ENCODE measurements at places on chromosomes 16 and 17.

- DNase-seq: no peak
Measured at GRCh38 chr17:40909755-40910154, 24.7 kb upstream of the KRT20 start.

DNA sequence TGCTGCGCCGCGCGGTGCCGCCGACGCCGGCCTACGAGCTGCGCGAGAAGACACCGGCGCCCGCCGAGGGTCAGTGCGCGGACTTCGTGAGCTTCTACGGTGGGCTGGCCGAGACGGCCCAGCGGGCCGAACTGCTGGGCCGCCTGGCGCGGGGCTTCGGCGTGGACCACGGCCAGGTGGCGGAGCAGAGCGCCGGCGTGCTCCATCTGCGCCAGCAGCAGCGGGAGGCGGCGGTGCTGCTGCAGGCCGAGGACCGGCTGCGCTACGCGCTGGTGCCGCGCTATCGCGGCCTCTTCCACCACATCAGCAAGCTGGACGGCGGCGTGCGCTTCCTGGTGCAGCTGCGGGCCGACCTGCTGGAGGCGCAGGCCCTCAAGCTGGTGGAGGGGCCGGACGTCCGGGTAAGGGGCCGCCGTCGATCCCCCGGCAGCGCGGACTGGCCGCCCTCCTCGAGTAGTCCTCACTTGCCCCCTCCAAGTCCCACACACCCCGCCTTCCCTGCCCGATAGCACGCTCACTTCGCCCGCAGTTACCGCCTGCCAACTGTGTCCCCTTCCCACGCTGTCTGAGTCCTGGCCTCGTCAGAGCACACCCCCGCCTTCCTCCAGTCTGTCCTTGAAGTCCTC is 470 bp downstream of the MLYCD start:
- DNase-seq: peak; percentile 58

DNA sequence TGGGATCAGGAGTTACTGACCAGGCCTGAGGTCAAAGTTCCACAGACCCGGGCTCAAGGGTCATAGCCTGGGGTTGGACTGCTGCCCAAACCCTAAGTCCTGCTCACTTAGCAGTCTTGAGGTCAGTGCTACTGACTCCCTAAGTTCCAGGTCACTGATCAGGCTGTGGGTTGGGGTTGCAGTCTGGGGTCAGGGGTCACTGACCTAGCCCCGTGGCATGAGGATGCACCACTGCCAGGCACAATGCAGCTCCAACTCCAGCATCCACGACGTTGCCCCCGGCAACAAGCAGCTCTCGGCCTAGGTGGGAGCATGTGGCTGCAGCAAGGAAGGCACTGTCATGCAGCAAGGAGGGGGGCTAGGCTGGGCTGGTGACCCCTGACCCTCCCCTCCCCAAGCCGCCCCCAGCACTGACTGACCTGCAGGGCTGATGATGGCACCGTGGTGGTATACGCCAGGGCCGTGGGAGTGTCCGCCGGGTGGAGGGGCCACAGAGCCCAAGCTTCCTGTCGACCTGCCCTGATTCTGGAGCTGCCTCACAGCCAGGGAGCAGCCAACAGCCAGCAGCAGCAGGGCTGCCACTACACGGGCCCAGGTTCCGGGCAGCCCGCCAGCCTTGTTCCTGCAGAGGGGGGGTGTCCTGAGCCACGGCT is 1.1 kb downstream of the GGT6 start:
- DNase-seq: no peak

DNA sequence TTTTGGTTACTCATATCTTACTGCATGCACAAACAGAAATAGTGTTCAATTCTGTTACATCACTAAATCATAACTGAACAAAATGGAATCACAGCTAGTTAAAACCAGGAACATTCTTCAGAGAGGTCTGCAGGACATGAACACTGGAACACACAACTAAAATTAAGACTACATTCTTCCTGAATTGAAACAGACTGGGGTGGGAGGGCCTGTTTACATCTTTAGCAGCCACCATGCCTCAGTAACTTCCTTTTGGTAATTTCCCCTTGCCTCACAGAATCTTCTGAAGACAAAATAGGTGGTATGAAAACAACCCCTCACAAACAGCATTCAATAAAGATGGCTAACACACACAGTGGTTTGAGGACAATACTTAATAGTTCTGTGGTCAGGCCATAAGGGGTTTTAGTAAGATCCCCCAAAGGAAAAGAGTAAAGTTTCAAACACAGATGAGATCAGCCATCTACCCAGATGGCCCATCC is 6.5 kb downstream of the MARF1 start:
- no peak for DNase-seq

GRCh38 chr17:31308372-31309334 is 5.2 kb downstream of the EVI2B start:
- DNase-seq: no peak

- peak; percentile 39 for DNase-seq
Measured at GRCh38 chr17:68981288-68981687, 26.1 kb upstream of the ABCA8 start.

- no peak for DNase-seq
Measured at GRCh38 chr17:65058593-65058992, 2.1 kb upstream of the GNA13 start.

DNA sequence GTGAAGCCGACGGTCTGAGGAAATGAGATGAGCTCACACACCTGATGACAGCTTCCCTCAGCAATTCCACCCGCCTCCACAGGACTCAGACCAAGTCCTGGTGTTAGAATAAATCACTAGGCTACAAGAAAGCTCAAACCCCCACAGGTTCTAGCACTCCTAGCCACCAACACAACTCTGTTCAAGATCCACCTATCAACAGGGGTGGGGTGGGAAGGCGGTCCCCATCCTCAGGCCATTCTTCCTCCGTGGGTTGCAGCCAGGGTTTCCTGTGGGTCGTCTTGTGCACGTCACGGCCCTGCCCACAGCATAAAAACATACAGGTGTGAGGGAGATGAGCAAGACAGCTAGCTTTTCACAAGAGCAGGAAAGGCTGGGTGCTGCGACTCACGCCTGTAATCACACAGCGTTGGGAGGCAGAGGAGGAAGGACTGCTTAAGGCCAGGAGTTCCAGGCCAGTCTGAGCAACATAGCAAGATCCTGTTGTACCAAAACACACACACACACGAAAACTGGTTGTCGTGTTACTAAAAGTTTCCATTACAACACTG is 81.1 kb downstream of the ANKRD11 start:
- no peak for DNase-seq

DNA sequence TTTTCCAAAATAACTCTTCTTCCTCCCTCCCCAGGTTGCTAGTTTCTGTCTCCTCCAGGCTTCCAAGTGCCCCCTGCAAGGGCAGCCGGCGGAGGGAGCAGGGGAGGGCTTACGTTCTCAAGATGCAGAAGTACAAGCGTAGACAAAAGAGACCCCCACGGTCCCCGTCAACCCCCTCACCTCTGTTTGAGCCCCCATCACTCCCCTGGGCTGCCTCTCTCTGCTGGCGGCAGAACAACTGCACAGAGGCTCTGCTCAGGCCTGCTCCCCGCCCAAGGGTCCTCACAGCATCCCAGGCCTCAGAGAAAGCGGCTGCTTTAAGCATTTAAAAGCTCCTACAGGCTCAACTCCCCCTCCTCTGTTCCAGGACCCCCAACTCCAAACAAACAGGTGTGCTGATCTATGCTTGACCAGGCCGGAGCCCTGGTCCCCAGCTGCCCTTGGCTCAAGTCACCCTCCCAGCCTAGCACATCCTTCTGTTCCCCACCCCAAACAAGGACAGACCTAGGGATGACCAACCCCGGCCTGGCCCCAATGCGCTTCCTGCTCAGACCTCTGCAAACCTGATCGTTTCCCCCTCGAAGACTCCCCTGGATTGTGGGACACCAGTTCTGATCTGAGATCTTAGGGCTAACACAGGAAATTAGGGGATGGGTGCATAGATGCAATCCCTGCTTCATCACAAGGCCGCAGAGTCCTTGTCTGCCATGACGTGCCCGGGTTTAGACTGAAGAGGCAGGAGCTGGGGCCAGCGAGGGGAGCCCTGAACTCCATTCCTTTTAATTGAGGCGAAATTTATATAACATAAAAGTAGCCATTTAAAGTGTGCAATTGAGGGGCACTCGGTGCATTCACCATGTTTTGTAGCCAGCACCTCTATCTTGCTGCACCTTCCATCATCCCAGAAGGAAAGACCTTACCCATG is 17.2 kb upstream of the RBFOX3 start:
- DNase-seq: no peak

GRCh38 chr16:73553941-73554660 is 506.2 kb upstream of the ZFHX3 start:
- no peak for DNase-seq

GRCh38 chr17:4884489-4884888 is 14.8 kb upstream of the C17orf107 start:
- DNase-seq: no peak

GRCh38 chr17:17785407-17785806 is 51.4 kb downstream of the SREBF1 start:
- no peak for DNase-seq

DNA sequence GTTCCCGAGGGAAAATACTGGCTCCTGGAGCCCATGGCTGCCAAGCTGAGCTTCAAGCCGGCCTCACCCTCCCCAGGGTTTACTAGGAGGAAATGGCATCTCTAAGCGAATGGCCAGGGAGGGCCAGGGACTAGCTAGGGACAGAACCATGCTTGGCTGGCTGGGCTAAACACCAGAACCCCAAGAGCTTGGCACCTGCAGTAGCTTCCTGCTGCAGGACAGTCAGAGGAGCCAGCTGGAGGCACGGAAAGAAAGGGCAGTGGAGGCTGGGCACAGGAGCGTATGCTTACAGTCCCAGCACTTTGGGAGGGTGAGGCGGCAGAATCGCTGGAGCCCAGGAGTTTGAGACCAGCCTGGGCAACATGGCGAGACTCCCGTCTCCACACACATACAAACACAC is 33.7 kb downstream of the PEMT start:
- no peak for DNase-seq

GRCh38 chr16:8936421-8936820 is 27.3 kb downstream of the USP7 start:
- DNase-seq: no peak

DNA sequence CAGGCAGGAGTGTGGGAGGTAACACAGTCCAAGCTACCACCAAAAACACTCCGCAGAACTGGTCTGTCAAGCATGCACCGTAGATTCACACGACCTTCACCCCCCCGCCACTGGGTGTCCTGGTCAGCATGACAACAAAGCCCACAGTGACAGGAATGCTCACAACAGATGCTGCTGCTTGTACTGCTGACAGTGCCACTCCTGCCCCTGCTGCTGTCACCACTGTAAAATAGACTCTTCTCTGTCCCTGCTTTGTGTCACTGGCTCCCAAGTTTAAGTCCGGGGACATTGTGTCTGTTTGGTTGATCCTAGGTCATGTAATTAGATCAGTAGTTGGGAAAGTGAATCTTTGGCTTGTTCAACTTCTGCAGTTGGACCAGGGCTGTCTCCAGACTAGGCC is 7.0 kb upstream of the ODF4 start:
- DNase-seq: no peak

DNA sequence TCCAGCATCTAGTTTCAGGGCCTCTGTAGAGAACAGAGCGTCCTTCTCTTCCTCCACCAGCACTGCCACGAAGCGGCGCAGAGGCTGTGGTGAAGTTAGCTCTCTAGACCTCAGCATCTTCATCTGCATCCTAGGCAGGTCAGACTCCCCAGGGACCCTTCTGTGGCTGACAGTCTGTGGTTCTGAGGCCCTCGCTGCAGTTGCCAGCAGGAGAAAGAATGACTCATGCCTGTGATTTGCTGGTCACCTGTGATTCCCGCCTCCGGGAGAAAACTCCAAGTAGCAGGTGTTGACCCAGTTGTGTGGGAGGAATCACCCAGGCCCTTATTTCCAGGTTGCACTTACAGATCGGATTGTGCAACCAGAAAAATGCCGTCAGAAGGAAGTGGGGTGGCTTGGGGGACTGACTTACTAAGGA is 117.3 kb upstream of the CACNG5 start:
- no peak for DNase-seq

- no peak for DNase-seq
Measured at GRCh38 chr17:12415031-12415430, 250.7 kb upstream of the MYOCD start.

GRCh38 chr17:31622500-31622899 is 231.0 kb downstream of the RAB11FIP4 start:
- no peak for DNase-seq

- no peak for DNase-seq
Measured at GRCh38 chr16:80946481-80946880, 60.2 kb downstream of the CMC2 start.

DNA sequence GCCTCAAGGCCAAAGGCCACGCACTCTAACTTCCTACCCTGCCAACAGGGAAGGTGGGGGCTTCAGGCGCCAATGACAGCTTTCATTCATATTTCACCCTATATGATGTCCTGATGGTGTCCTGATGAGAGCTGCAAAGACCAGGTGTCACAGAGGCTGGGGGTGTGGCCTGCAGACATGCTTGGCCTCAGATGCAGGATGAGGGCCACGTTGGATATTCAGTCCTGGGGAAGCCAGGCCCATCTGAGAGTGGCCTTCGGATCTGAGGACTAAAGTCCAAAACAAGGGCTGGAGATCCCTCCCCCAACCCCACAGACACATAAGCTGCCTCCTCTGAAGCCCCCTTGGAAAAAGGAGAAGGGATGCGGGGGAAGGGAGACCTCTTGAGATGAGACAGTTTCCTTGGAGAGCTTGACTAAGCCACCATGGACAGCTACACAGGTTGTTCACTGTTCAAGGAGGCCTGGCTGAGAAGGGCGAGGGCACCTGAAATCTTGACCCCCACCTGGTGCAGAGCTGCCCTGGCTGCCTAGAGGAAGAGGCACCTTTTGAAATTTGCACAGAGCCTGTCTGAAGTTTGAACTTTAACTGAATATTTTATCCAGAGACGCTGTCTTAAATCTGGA is 24.3 kb upstream of the GSG1L start:
- no peak for DNase-seq

- DNase-seq: no peak
Measured at GRCh38 chr16:67182288-67182687, 1.5 kb downstream of the MATCAP1 start.

GRCh38 chr16:2919511-2920255 is 8.0 kb downstream of the FLYWCH1 start:
- peak; percentile 65 for DNase-seq

- peak; percentile 23 for DNase-seq
Measured at GRCh38 chr17:82247182-82247823, 18.5 kb downstream of the SLC16A3 start.

DNA sequence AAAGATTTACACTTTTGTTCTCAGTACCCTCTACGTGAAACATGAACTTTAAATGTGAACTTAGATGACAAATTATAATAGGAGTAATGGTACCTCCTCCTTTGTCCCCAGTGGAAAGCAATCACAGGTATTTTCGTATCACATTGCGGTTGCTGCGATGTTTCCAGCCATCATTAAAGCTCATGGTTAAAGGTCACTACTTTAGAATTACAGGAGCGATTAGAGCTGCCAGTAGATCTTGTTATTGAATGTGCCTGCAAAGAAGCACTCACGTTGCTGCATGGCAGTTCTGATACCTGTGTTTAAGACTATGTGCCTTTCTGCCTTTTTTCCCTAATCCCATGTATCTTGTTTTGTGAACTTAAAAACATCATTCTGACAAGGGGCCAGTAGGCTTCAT is 301.0 kb downstream of the CPPED1 start:
- DNase-seq: no peak

GRCh38 chr16:85187002-85187401 is 74.7 kb upstream of the CIBAR2 start:
- DNase-seq: no peak

Measured in left hindlimb (tissue), 1 donor.